ENCODE measurements at places on chromosomes 6 and 20.
A peak's percentile ranks its signal among the peaks of the same experiment; 100 is the strongest.

DNA sequence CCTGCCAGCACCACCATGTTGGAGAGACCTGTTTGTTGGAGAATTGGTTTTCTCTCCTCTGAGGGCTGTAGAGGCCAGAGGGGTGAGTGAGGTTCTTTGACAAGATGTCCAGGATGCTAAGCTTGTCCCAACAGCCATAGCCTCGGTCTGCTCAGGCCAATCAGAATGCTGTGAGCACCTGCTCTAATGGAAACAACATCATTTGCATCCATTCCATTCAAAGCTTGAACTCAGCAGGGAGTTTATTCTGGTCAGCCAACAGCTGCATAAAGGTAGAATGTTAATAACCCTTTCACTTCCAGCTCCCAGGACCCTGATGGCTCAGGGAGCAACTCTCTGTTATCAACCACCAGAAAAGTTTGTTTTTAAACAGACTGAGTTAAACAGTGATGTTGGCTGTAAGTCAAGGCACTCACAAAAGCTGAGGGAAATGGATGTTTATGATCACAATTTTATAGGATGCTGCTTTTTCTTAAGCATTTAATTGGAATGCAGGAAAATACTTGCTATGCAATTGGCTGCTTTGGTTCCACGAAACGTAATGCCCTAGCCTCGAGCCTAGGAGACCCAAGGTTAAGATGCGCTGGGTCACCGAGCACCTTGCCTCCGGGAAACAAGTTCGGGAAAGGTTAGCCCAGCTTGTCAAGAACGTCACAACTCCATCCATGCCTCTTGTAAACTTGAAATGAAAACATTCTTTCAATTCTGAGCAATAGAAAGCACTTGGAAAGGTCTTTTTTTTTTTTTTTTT is 155.2 kb downstream of the NFATC2 start:
- H3K4me1 ChIP-seq: peaks cover 71% of the 10 kb centered on the region
- H3K4me3 ChIP-seq: no peak overlapping the region
- no peaks in the 10 kb centered on the region for H3K27me3 ChIP-seq
- H3K27ac ChIP-seq: no peak overlapping the region
- DNase-seq: no peak

- no peak for DNase-seq
- H3K36me3 ChIP-seq: no peaks in the 10 kb centered on the region
- H3K4me3 ChIP-seq: no peak overlapping the region
- H3K4me1 ChIP-seq: no peaks in the 10 kb centered on the region
- no peak overlapping the region for H3K27ac ChIP-seq
- H3K27me3 ChIP-seq: no peaks in the 10 kb centered on the region
Measured at GRCh38 chr6:130923350-130923749, 96.1 kb downstream of the SMLR1 start.

GRCh38 chr6:129733290-129733689 is 23.3 kb upstream of the ARHGAP18 start:
- no peak overlapping the region for H3K27ac ChIP-seq
- DNase-seq: no peak
- H3K36me3 ChIP-seq: no peaks in the 10 kb centered on the region
- no peaks in the 10 kb centered on the region for H3K27me3 ChIP-seq

DNA sequence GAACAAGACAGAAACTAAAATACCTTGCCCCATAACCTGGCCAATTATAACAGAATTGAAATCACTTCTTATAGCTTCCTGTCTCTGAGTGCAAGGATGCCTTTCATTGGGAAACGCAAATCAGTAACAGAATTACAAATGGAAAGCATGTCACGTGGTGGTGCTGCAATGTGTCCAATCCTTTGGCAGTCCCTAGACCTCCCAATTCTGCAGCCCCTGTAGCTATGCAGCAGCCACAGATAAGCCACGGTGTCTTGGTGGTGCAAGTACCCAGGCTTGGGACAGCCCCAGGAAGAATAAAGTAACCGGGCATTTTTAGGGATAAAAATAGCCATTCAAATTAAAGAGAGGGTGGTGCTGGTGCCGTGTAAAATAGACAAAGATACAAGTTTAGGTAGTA is 134.6 kb upstream of the CCN2 start:
- H3K4me1 ChIP-seq: no peaks in the 10 kb centered on the region
- no peak overlapping the region for H3K4me3 ChIP-seq
- DNase-seq: no peak
- H3K27ac ChIP-seq: no peak overlapping the region
- no peaks in the 10 kb centered on the region for H3K27me3 ChIP-seq

GRCh38 chr6:81476881-81477280 is 275.6 kb downstream of the TENT5A start:
- no peak overlapping the region for H3K4me3 ChIP-seq
- no peak overlapping the region for H3K27ac ChIP-seq
- no peaks in the 10 kb centered on the region for H3K27me3 ChIP-seq
- H3K36me3 ChIP-seq: no peaks in the 10 kb centered on the region
- H3K4me1 ChIP-seq: no peaks in the 10 kb centered on the region

DNA sequence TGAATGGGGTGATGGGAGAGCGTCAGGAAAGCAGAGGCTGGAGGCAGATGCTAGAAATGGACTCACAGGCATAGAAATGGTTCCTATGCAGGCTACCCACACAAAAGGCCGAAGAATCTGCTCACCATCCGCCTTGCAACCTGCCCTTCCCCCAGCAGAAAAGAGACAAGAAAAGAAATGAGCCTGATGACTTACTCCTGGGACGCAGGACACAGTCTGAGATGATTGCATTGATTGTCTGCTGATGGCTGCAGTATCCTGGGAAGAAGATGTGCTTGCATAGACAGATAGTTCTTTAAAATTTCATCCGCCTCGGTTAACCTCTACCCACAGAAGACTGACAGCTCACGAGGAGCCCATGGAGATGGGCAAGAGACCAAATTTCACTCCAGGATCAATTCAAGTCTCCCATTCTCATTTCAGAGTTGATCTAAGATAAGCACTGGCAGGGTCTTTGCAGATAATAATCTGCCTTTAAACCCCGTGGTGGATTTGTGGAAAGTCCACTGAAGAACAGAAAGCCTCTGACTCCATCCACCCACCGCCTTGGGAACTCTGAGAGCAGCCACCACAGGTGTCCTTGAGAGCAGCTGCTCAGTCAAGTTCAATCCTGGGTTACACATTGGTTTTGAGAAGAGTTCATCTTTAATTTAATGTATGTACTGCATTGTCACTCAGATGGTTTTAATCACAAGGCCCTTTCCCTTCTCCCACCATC is 7.2 kb downstream of the AGPAT4 start:
- H3K4me3 ChIP-seq: no peak overlapping the region
- no peak overlapping the region for H3K27ac ChIP-seq
- no peak for DNase-seq
- H3K4me1 ChIP-seq: no peaks in the 10 kb centered on the region

GRCh38 chr20:10532361-10532760 is 97.3 kb downstream of the SLX4IP start:
- peaks cover 5% of the 10 kb centered on the region for H3K36me3 ChIP-seq
- H3K4me3 ChIP-seq: no peak overlapping the region
- H3K4me1 ChIP-seq: peaks cover 8% of the 10 kb centered on the region
- H3K27me3 ChIP-seq: no peaks in the 10 kb centered on the region
- DNase-seq: no peak

GRCh38 chr6:35327349-35328027 is 14.9 kb upstream of the PPARD start:
- peak overlapping the region; percentile 77 for H3K27ac ChIP-seq
- DNase-seq: peak; percentile 84
- H3K27me3 ChIP-seq: no peaks in the 10 kb centered on the region
- peaks cover 23% of the 10 kb centered on the region for H3K4me1 ChIP-seq
